ENCODE measurements at places on chromosomes 5 and 9.

- no peak overlapping the region for H3K27ac ChIP-seq
- no peaks in the 10 kb centered on the region for H3K36me3 ChIP-seq
- no peaks in the 10 kb centered on the region for H3K27me3 ChIP-seq
- DNase-seq = no peak
Observed at GRCh38 chr9:3398232-3398648, 127.6 kb downstream of the RFX3 start.

GRCh38 chr5:63111891-63112290 is 533.3 kb downstream of the LRRC70 start:
- no peaks in the 10 kb centered on the region for H3K4me1 ChIP-seq
- no peaks in the 10 kb centered on the region for H3K36me3 ChIP-seq
- no peak for DNase-seq
- H3K4me3 ChIP-seq = no peak overlapping the region
- H3K27me3 ChIP-seq = no peaks in the 10 kb centered on the region

GRCh38 chr5:171318026-171318425 is 9.0 kb downstream of the TLX3 start:
- no peak for DNase-seq
- no peaks in the 10 kb centered on the region for H3K4me1 ChIP-seq
- no peaks in the 10 kb centered on the region for H3K36me3 ChIP-seq
- H3K27ac ChIP-seq = no peak overlapping the region
- no peak overlapping the region for H3K4me3 ChIP-seq

GRCh38 chr5:172370648-172371545 is 83.4 kb downstream of the SH3PXD2B start:
- DNase-seq = peak; percentile 29
- H3K27me3 ChIP-seq = no peaks in the 10 kb centered on the region

DNA sequence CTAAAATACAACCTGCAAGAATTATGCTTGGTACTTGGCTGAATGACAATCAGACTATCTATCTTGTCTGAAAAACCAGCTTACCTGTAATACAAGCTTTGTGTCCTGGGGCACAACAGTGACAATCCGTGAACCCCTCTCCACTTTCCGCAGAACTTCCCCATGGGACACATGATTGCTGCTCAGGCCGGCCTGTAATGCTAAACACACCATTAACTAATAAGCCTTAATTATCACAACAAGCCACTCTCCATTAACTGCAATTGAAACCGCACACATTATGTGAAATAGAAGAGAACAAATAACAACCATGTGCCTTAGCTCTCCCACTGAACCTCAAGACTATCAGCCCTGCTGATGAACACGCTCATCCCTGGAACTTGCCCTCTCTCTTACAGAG is 33.7 kb downstream of the ELP1 start:
- no peak overlapping the region for H3K27ac ChIP-seq
- DNase-seq = no peak
- H3K27me3 ChIP-seq = no peaks in the 10 kb centered on the region
- H3K4me1 ChIP-seq = no peaks in the 10 kb centered on the region

- H3K4me3 ChIP-seq = no peak overlapping the region
- no peaks in the 10 kb centered on the region for H3K36me3 ChIP-seq
- DNase-seq = no peak
- no peak overlapping the region for H3K27ac ChIP-seq
Observed at GRCh38 chr5:145110834-145111233, 724.3 kb downstream of the PRELID2 start.

- DNase-seq = no peak
- peak overlapping the region; percentile 76 for H3K4me3 ChIP-seq
- no peak overlapping the region for H3K27ac ChIP-seq
- no peaks in the 10 kb centered on the region for H3K4me1 ChIP-seq
Observed at GRCh38 chr9:128703616-128704355, 1.5 kb downstream of the PKN3 start.

DNA sequence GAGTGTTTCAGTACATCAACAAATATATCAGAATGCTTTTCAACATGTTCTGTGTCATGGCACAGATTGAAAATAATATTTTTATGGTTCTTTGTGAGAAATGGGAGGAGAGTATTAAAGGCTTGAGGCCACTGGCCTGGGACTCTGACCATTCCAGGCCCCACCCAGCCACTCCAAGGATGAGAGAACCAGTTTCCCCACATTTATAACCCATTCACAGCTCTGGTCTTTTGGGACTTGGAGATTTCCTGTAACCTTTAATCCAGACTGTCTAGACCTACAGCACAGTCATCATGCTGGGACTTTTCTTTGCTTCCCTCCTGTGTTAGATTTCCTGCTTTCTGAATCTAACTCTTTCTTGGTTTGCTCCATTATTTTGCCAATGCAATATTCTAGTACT is 389.6 kb downstream of the KIAA0825 start:
- no peak overlapping the region for H3K4me3 ChIP-seq
- peak overlapping the region; percentile 86 for H3K27ac ChIP-seq
- peaks cover 2% of the 10 kb centered on the region for H3K4me1 ChIP-seq
- peak; percentile 66 for DNase-seq
- no peaks in the 10 kb centered on the region for H3K27me3 ChIP-seq

DNA sequence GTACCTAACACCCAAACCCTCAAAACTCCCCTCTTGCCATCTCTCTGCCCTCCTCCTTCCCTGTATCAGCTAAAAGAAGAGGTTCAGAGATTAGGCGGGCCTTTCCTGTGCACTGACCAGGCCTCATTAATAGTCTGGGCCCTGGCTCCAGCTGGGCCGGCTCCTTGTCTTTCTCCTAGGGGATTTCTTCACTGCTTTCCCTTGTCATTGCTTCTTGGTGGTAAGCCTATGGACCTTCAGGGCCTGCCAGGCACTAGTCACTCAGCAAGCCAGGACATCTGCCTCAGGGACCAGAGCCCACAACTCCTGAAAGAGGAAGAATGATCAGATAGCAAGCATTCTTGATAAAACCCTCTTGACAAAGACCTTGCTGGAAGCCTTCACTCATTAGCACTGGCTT is 50.9 kb downstream of the MRRF start:
- no peak for DNase-seq
- no peak overlapping the region for H3K4me3 ChIP-seq
- H3K36me3 ChIP-seq = peaks cover 12% of the 10 kb centered on the region

- H3K4me3 ChIP-seq = peak within 1 kb of the TSS; percentile 92
- peaks cover 5% of the 10 kb centered on the region for H3K36me3 ChIP-seq
- H3K27me3 ChIP-seq = no peaks in the 10 kb centered on the region
- DNase-seq = peak; percentile 88
- no peak within 1 kb of the TSS for H3K27ac ChIP-seq
- no peaks in the 10 kb centered on the region for H3K4me1 ChIP-seq
Observed at GRCh38 chr5:157743163-157744050, at the start of gene LSM11. Gene LSM11 (plus strand): TSS chr5:157743712. CDS start chr5:157743751, 39 bp downstream.

GRCh38 chr9:120755810-120756434 is 37.3 kb downstream of the FBXW2 start:
- H3K27me3 ChIP-seq = no peaks in the 10 kb centered on the region
- no peak overlapping the region for H3K4me3 ChIP-seq
- peak; percentile 71 for DNase-seq
- no peak overlapping the region for H3K27ac ChIP-seq
- H3K36me3 ChIP-seq = peaks cover 5% of the 10 kb centered on the region

GRCh38 chr5:73031839-73032238 is 76.0 kb downstream of the FCHO2 start:
- no peaks in the 10 kb centered on the region for H3K27me3 ChIP-seq
- DNase-seq = no peak

- no peak for DNase-seq
- no peak overlapping the region for H3K4me3 ChIP-seq
- H3K27me3 ChIP-seq = no peaks in the 10 kb centered on the region
- H3K4me1 ChIP-seq = no peaks in the 10 kb centered on the region
- H3K36me3 ChIP-seq = no peaks in the 10 kb centered on the region
Observed at GRCh38 chr5:93874080-93874479, 132.7 kb upstream of the POU5F2 start.

DNA sequence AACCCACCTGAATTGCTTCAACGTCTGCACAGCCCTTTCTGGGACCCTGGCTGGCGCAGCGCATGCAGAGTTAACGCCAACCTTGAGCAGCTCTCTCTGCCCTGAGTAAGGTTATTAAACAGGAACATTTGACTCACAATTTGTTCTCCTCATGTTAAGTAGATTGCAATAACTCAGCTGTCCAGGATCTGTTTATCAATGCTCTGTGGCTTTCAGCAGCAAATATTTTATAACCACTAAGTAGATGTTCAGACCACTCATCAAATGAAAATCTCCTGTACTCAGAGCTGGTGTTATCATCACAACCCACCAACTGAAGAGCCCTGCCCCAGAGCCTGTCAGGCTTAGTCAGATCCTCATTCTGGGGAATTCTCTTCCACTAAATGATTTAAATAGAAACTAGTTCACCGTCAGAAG is 403.0 kb downstream of the ZNF608 start:
- no peak overlapping the region for H3K4me3 ChIP-seq
- H3K4me1 ChIP-seq = no peaks in the 10 kb centered on the region
- DNase-seq = no peak

- no peaks in the 10 kb centered on the region for H3K36me3 ChIP-seq
- H3K4me3 ChIP-seq = no peak overlapping the region
- peak overlapping the region; percentile 39 for H3K27ac ChIP-seq
- H3K27me3 ChIP-seq = no peaks in the 10 kb centered on the region
Observed at GRCh38 chr5:131996210-131997025, 15.0 kb downstream of the ACSL6 start.

GRCh38 chr5:174504266-174504726 is 220.1 kb upstream of the MSX2 start:
- peaks cover 4% of the 10 kb centered on the region for H3K4me1 ChIP-seq
- no peak overlapping the region for H3K4me3 ChIP-seq
- no peaks in the 10 kb centered on the region for H3K27me3 ChIP-seq
- H3K36me3 ChIP-seq = no peaks in the 10 kb centered on the region

DNA sequence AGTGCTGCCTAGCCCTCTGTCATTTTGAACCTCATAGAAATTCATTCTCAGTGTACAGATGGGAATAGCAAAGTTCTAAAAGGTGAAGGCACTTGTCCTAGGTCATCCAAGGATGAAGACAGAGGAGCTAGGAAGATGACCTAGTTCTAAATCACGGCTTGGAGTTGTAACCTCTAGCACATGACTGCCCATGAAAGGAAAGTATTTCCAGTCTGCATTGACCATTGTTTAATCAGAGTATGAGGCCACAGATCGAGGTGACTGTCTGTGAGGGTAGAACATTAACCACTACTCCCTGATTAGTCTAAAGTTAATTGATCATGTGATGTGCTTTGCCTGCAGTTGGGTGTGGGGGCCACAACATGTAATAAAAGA is 674 bp upstream of the TNFSF15 start:
- H3K4me3 ChIP-seq = no peak overlapping the region
- peak overlapping the region; percentile 60 for H3K27ac ChIP-seq
- H3K4me1 ChIP-seq = peaks cover 4% of the 10 kb centered on the region
- H3K36me3 ChIP-seq = no peaks in the 10 kb centered on the region
- peak; percentile 92 for DNase-seq

- no peak for DNase-seq
- no peaks in the 10 kb centered on the region for H3K4me1 ChIP-seq
- H3K36me3 ChIP-seq = no peaks in the 10 kb centered on the region
- H3K27me3 ChIP-seq = no peaks in the 10 kb centered on the region
Observed at GRCh38 chr5:99176186-99176585, 247.4 kb upstream of the CHD1 start.

DNA sequence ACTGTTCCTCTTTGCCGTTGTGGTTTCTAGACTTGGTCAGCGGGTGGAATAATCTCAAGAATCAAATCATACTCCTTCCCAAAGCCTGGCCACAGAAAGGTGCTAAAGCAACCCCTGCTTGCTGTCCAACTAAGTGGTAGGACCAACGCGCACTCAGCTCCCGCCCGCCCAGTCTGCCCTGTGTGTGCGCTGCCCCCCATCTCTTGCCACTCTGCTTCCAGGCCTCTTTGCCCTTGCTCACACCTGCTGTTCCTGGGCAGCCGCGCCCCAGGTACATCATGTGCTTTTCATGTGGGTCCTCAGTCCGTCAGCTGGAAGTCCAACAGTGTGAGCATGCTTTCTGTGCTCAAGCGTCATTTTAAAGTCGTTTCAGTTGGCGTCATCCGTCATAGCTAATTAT is 65.5 kb downstream of the SYK start:
- no peak for DNase-seq
- H3K4me3 ChIP-seq = no peak overlapping the region
- no peaks in the 10 kb centered on the region for H3K4me1 ChIP-seq
- H3K36me3 ChIP-seq = peaks cover 28% of the 10 kb centered on the region
- no peaks in the 10 kb centered on the region for H3K27me3 ChIP-seq
- no peak overlapping the region for H3K27ac ChIP-seq

GRCh38 chr5:131304414-131304813 is 40.6 kb downstream of the CDC42SE2 start:
- no peaks in the 10 kb centered on the region for H3K36me3 ChIP-seq
- no peaks in the 10 kb centered on the region for H3K27me3 ChIP-seq

GRCh38 chr9:85067792-85068191 is 398.3 kb downstream of the NTRK2 start:
- H3K4me1 ChIP-seq = no peaks in the 10 kb centered on the region
- H3K36me3 ChIP-seq = no peaks in the 10 kb centered on the region
- DNase-seq = no peak
- H3K27me3 ChIP-seq = no peaks in the 10 kb centered on the region
- no peak overlapping the region for H3K4me3 ChIP-seq

GRCh38 chr9:137421838-137422603 is 941 bp downstream of the EXD3 start:
- H3K4me3 ChIP-seq = peak overlapping the region; percentile 86
- H3K27ac ChIP-seq = no peak overlapping the region
- H3K27me3 ChIP-seq = no peaks in the 10 kb centered on the region
- no peaks in the 10 kb centered on the region for H3K36me3 ChIP-seq
- no peak for DNase-seq

GRCh38 chr9:35907711-35908503 is 1.4 kb upstream of the SPAAR start:
- peak overlapping the region; percentile 85 for H3K27ac ChIP-seq
- DNase-seq = peak; percentile 74
- peaks cover 32% of the 10 kb centered on the region for H3K4me1 ChIP-seq
- no peak overlapping the region for H3K4me3 ChIP-seq
- no peaks in the 10 kb centered on the region for H3K27me3 ChIP-seq

DNA sequence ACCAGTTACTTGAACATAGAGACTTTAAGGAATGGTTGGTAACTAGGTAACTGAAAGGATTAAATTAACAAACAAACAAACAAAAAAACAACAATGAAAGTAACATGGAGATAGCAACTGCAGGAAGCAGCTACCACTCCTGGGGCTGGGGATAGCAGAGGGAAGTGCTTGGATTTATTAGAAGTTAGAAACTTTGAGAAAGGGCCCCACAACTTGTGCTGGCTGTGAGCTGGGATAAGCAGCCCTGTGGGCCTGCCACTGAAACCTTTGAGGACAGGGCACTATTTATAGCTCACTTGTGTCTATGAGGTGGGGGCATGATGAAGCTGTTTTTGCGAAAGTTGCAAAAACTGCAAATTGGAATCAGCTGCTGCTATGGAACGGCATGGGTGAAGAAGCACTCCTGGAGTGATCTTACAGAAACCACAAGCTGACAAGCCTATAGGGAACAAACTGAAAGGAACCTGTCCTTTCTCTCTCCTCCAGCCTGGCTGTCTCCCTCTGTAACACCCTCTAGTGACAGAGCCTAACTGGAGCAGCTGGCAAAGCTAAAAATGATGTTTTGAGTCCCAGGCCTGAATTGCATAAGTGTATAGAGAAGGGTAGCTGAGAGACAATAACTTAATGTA is 91.4 kb upstream of the RANBP6 start:
- peak; percentile 22 for DNase-seq
- no peak overlapping the region for H3K27ac ChIP-seq
- H3K27me3 ChIP-seq = no peaks in the 10 kb centered on the region

Measured in small intestine (tissue), 16 donors.